ENCODE measurements at places on chromosomes 4 and X. TPM values are rescaled to one million over a fixed set of nuclear protein-coding genes. Genes with fewer than 3 reads are reported as not detected.

RPGR gene
- total RNA-seq = 4.2 TPM

REPS2 gene
- not detected for total RNA-seq

FRMD7 gene
- not detected for total RNA-seq

NPY1R gene
- not detected for total RNA-seq

CT83 gene
- not detected for total RNA-seq

INTU gene
- 0.12 TPM for total RNA-seq

Data from activated CD8-positive, alpha-beta memory T cell treated with anti-CD3 and anti-CD28 coated beads, Interleukin-2, amount 10 ng/mL, durations not matched to agents 7 days and 5 days (primary cell).